Esophagus squamous epithelium (tissue), 5 donors: ENCODE measurements at places on chromosomes 16 and 17.

- DNase-seq, result no peak
Measured at GRCh38 chr16:78137782-78138616, 38.5 kb downstream of the WWOX start.

GRCh38 chr17:45656527-45657181, 127.5 kb upstream of the CRHR1 start:
- no peak for DNase-seq

DNA sequence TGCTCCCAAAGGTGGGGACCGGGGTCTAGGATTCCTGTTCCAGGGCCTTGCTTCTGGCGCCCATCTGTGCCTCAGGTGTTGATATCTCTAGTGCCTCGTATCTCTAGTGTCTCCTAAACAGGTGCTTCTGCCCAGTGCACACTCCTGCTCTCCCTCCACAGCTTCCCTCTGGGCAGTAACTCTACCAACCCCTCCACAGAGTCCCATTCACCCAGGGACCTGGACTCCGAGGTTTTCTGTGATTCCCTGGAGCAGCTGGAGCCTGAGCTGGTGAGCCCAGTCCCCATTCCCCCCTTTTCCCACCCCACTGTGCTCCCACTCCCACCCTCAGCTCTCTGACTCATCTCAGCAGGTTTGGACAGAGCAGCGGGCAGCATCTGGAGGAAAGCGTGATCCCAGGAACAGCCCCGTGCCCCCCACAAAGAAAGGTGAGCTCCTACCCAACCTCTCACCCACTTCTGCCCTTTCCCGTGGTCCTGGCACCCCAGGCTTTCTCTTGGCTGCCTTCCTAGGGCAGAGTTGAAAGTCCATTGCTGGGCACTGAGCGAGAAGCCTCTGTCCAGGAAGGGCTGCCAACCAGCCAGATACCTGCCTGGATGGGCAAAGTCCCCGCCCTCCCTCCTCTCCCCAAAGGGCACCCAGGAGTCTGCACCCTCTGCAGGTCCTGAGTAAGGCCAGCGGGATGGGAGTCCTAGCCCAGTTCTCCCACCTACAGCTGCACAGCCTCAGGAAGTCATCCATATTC, 2.2 kb downstream of the ACBD4 start:
- DNase-seq, result no peak

DNA sequence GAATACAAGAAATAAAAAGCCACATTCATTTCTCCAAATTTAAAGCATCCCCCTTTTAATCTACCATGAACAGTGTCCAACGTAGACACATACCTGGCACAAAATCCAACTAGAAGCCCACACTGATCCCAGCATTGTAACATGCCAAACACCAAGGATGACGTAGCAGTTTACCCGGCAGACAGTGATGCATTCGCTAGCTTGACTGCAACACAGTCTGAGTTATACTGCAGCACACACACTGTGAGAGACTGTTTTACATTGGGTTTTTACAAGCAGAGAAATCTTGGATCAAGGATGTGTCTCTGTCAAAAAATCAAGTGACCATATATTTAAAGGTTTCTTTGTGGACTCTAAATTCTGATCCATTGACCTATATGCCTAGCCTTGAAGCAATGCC, 74.5 kb upstream of the C17orf78 start:
- no peak for DNase-seq

DNA sequence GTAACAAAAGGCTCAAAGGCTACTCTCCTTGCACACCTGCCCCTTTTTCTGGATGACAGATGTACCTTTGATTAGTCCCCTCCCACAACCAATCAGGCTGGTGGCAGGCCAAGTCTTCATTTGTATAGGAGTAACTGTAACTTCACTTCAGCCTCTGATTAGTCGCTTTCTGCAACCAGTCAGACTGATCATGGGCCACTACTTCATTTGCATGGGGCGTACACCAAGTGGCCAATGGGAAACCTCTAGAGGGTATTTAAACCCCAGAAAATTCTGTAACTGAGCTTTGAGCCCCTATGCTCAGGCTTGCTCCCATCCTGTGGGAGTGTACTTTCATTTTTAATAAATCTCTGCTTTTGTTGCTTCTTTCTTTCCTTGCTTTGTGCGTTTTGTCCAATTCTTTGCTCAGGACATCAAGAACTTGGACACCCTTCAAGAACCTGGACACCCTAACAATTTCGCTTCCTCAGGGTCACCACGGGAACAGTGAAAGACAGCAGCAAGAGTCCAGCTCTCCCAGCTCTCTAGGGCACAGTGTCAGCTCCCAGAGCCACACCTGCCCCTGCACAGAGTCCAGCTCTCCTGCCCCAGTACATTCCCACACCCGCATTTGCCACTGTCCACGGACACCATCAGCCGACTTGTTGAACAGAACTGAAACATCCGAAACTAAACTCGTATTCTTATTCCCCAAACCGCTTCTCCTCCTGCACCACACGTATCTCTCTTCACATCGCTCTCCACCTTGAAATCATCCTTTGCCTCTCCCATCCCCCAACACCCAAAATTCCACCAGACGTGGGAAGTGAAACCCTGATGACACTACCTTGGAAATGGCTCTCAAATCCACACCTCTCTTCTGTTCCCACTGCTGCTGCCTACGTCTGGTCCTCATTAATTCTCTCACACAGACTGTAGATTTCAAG, 53.4 kb downstream of the ABCC12 start:
- no peak for DNase-seq
